Progenitor cell of endocrine pancreas (in vitro differentiated cells): ENCODE measurements at places on chromosomes 16 and 17. TPM values are rescaled to one million over a fixed set of nuclear protein-coding genes. Genes with fewer than 3 reads are reported as not detected.
A peak's percentile ranks its signal among the peaks of the same experiment; 100 is the strongest.

GRCh38 chr16:84585467-84585866, 32.4 kb downstream of the COTL1 start:
- H3K4me3 ChIP-seq, result no peak overlapping the region
- H3K4me1 ChIP-seq, result peaks cover 18% of the 10 kb centered on the region
- no peak overlapping the region for H3K27ac ChIP-seq
- H3K36me3 ChIP-seq, result no peaks in the 10 kb centered on the region

SUMO2 gene
- total RNA-seq, result 616 and 633 TPM in 2 replicates

GRCh38 chr16:86353148-86353547, 157.2 kb upstream of the FOXF1 start:
- H3K4me1 ChIP-seq, result no peaks in the 10 kb centered on the region
- no peaks in the 10 kb centered on the region for H3K36me3 ChIP-seq
- no peak overlapping the region for H3K27ac ChIP-seq

DNA sequence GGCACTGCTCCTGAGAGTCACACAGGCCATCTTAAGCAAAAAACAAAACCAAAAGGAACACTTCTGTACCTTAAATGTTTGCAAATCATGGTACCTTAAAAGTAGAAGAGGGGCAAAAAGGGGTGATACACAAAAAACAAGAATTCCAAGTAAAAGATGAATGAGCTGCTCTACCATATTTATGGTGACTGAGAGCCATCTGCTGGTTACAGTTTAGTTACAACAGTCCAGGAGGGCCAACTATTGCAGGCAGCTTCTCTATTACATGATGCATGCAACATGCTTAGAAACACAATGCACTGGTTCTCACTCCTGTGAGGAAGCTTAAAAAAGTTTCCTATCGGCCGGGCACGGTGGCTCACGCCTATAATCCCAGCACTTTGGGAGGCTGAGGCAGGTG, 53.5 kb downstream of the STX8 start:
- peaks cover 3% of the 10 kb centered on the region for H3K36me3 ChIP-seq
- no peaks in the 10 kb centered on the region for H3K27me3 ChIP-seq
- no peak for DNase-seq

IL34 gene
- total RNA-seq, result not detected in 2 replicates

TBC1D3H gene
- not detected in 2 replicates for total RNA-seq

CTRB1 gene
- not detected in 2 replicates for total RNA-seq

GRCh38 chr17:16428098-16428882, 12.9 kb downstream of the TRPV2 start:
- H3K4me1 ChIP-seq, result peaks cover 7% of the 10 kb centered on the region
- no peak overlapping the region for H3K27ac ChIP-seq
- H3K4me3 ChIP-seq, result no peak overlapping the region
- H3K27me3 ChIP-seq, result no peaks in the 10 kb centered on the region
- DNase-seq, result peak; percentile 43

DNA sequence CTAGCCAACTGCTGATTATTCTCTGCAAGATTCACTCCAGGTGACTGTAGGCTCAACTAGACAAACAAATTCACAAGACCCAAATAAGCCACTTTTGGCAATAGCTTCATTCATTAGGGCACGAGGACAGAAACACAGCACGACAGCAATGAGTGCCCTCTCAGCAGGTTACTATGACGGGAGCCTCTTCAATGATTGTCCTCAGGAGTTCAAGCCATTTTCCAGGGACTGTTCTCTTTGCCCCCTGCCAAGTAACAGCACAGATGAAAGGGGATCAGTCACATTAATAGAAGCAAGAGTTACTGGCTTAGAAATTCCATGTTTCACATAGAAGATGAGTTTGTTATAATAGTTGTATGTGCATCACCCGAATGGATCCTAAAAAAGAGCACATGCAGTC, 712.2 kb downstream of the CDH8 start:
- no peaks in the 10 kb centered on the region for H3K4me1 ChIP-seq
- no peaks in the 10 kb centered on the region for H3K36me3 ChIP-seq
- no peaks in the 10 kb centered on the region for H3K27me3 ChIP-seq
- H3K27ac ChIP-seq, result no peak overlapping the region
- no peak overlapping the region for H3K4me3 ChIP-seq
- DNase-seq, result no peak

DNA sequence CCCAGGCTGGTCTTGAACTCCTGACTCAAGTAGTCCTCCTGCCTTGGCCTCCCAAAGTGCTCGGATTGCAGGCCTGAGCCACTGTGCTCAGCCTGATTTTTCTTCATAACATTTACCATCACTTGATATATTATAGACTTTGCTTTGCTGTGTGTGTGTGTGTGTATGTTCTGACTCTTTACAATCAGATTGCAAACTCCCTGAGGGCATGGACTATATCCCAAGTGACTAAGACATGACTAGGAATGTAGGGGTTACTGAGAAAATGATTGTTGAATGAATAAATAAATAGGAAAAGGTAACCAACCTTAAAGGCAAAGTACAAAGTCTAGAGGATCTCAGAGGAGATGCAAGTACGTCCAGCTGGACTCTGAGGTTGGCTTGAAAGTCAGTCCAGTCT, 9.6 kb upstream of the OR2C1 start:
- H3K27ac ChIP-seq, result no peak overlapping the region
- H3K4me3 ChIP-seq, result no peak overlapping the region
- no peaks in the 10 kb centered on the region for H3K36me3 ChIP-seq
- DNase-seq, result no peak
- H3K4me1 ChIP-seq, result peaks cover 5% of the 10 kb centered on the region

DNA sequence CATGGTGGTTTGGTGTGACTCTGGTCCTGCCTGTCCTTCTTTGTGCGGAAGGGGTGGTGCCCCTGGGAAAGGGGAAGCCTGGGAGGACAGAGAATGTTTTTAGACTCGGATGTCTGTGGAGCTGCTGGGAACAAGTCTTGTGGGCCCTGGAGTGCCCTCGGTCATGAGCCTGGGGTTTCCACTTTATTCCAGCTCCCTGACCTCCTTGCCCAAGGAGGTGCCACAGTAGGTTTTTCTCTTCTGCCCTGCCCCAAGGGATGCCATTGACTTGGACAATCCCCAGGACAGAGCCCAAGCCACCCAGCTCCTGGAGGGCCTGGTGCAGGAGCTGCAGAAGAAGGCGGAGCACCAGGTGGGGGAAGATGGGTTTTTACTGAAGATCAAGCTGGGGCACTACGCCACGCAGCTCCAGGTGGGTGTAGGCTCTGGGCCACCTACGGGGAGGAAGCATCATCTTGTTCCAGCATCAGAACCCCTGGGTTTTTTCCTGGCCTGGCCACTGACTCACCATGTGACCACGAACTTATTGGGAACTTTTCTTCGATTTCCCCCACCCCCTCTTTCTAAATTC, 1.4 kb downstream of the STAT5A start:
- H3K4me3 ChIP-seq, result no peak overlapping the region
- H3K27me3 ChIP-seq, result peaks cover 57% of the 10 kb centered on the region
- H3K27ac ChIP-seq, result no peak overlapping the region

- H3K27me3 ChIP-seq, result peaks cover 49% of the 10 kb centered on the region
- H3K4me3 ChIP-seq, result no peak overlapping the region
- no peak overlapping the region for H3K27ac ChIP-seq
- DNase-seq, result no peak
- no peaks in the 10 kb centered on the region for H3K36me3 ChIP-seq
These were observed 115.6 kb upstream of the SDK2 start for GRCh38 chr17:73759734-73760438.

GRCh38 chr17:79925242-79925957, 86.2 kb upstream of the CBX4 start:
- peak overlapping the region; percentile 86 for H3K27ac ChIP-seq
- no peak overlapping the region for H3K4me3 ChIP-seq
- H3K4me1 ChIP-seq, result peaks cover 33% of the 10 kb centered on the region
- H3K36me3 ChIP-seq, result no peaks in the 10 kb centered on the region

CRHR1 gene
- not detected in 2 replicates for total RNA-seq

DNA sequence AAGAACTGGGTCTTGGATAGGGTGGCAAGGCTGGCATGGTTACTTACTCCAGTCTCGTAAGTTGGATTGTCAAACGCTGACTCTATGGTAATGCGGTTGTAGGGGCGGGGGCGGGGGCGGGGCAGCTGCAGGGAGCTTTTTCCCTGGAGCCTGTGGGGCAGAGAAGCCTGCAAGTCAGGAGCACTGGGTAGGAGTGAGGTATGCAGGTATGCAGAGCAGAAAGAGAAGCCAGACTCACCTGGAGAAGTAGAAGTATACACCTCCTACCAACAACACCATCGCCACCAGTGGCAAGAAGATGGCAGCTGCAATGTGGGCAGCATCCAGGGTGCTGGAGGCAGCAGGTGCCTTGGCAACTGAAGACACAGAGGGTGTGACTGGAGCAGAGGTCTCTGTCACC, 4.8 kb upstream of the PHF12 start:
- no peak for DNase-seq
- H3K4me3 ChIP-seq, result no peak overlapping the region
- H3K27me3 ChIP-seq, result peaks cover 2% of the 10 kb centered on the region

DNA sequence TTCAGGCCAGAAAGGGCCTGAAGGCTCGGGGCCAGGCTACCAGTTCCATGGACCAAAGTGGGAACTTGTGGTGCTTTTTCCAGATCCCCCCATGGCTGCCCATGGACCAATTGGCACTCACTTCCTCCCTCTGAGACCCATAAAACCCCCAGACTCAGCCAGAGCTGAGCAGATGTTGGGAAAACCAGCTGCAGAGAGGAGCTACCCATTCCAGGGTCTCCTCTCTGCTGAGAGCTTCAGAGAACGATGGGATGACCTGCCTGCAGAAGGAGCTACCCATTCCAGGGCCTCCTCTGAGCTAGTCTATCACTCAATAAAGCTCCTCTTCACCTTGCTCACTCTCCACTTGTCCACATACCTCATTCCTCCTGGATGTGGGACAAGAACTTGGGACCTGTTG, 52.2 kb upstream of the MED9 start:
- H3K4me3 ChIP-seq, result no peak overlapping the region
- H3K36me3 ChIP-seq, result no peaks in the 10 kb centered on the region
- H3K27me3 ChIP-seq, result no peaks in the 10 kb centered on the region
- H3K27ac ChIP-seq, result no peak overlapping the region
- DNase-seq, result no peak

GRCh38 chr17:79862771-79863440, 23.7 kb upstream of the CBX4 start:
- peaks cover 35% of the 10 kb centered on the region for H3K27me3 ChIP-seq
- no peak overlapping the region for H3K4me3 ChIP-seq
- H3K27ac ChIP-seq, result no peak overlapping the region
- no peak for DNase-seq

- peak; percentile 63 for DNase-seq
- H3K36me3 ChIP-seq, result peaks cover 6% of the 10 kb centered on the region
- peak within 1 kb of the TSS; percentile 92 for H3K27ac ChIP-seq
- H3K4me1 ChIP-seq, result peaks cover 8% of the 10 kb centered on the region
- peaks cover 27% of the 10 kb centered on the region for H3K27me3 ChIP-seq
- H3K4me3 ChIP-seq, result peak within 1 kb of the TSS; percentile 79
These were observed at the start of gene RNF227 for GRCh38 chr17:7915611-7916384. TSS of gene RNF227 (minus strand) at chr17:7916289. CDS start at chr17:7916195, 94 bp downstream.

- peaks cover 20% of the 10 kb centered on the region for H3K27me3 ChIP-seq
- peaks cover 17% of the 10 kb centered on the region for H3K4me1 ChIP-seq
- peak overlapping the region; percentile 41 for H3K4me3 ChIP-seq
- no peaks in the 10 kb centered on the region for H3K36me3 ChIP-seq
- no peak for DNase-seq
- no peak overlapping the region for H3K27ac ChIP-seq
These were observed 4.1 kb downstream of the NOTUM start for GRCh38 chr17:81956607-81957589.

GRCh38 chr17:43721537-43722268, 36.9 kb downstream of the SOST start:
- peak overlapping the region; percentile 77 for H3K4me3 ChIP-seq
- H3K4me1 ChIP-seq, result peaks cover 32% of the 10 kb centered on the region
- peak overlapping the region; percentile 13 for H3K27ac ChIP-seq
- DNase-seq, result no peak
- H3K36me3 ChIP-seq, result no peaks in the 10 kb centered on the region

CCDC78 gene
- 2.5 and 3.2 TPM in 2 replicates for total RNA-seq

DNA sequence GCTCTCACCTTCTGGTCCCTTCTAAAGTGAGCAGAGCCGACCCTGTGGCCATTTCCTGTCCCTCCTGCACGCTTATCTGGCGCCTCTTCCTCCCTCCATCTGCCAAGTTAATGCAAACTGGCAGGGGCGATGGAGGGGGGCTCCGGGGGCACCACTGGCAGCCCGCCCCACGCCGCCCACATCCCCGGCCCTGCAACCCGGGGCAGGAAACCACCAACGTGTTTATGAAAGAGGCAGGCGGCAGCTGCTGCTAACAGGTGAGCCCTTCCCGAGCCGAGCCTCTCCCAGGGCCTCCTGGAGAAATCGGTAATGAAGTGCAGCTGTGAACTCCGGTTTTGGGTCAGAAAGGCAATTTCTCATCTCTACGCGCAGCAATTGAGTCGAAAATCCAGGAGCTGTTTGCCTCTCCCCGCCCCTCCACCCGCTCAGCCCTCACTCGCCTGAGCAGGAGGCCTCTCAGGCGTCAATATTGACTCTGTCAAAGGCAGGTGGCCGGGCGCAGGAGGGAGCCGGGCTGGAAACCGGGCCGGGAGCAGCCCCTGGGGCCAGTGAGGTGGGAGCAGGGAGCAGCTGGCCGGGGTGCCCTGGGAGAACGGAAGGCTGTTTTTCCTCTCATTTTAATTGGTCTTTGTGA, 164.4 kb upstream of the GSE1 start:
- H3K4me1 ChIP-seq, result peaks cover 48% of the 10 kb centered on the region
- peak overlapping the region; percentile 50 for H3K4me3 ChIP-seq
- H3K27ac ChIP-seq, result peak overlapping the region; percentile 95
- H3K36me3 ChIP-seq, result no peaks in the 10 kb centered on the region
- H3K27me3 ChIP-seq, result no peaks in the 10 kb centered on the region

DNA sequence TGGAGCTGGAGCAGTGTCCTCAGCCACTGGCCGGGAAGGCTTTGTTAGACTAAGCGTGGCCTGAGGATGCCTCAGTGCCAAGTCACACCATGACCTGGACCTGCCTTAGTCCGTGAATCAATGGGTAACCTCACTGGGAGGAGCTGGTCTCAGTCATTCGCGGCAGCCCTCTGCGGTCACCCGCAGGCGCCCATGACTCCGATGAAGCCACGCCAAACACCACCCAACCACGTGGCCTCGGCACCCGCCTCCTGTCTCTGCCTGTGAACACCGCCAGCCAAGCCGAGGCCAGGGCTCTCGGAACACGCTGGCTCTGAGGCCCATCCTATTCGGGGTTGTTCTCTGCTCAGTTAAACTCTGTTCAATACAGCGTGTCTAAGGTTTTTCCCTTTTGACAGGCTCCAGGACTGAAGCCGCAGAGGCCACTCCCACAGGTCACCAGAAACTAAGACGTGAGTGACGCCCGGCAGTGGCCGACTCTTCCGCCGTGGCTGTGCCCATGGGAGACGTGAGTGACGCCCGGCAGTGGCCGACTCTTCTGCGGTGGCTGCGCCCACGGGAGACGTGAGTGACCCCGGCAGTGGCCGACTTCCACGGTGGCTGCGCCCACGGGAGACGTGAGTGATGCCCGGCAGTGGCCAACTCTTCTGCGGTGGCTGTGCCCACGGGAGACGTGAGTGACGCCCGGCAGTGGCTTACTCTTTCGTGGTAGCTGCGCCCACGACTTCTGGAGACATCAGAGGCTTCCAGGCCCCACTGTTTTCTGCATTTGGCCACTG, 16.8 kb upstream of the PABPN1L start:
- H3K4me3 ChIP-seq, result no peak overlapping the region
- DNase-seq, result no peak
- H3K4me1 ChIP-seq, result peaks cover 1% of the 10 kb centered on the region
- H3K27me3 ChIP-seq, result no peaks in the 10 kb centered on the region
- no peak overlapping the region for H3K27ac ChIP-seq
- peaks cover 2% of the 10 kb centered on the region for H3K36me3 ChIP-seq

- no peak for DNase-seq
- no peaks in the 10 kb centered on the region for H3K36me3 ChIP-seq
- no peak overlapping the region for H3K27ac ChIP-seq
- peaks cover under 1% of the 10 kb centered on the region for H3K27me3 ChIP-seq
- H3K4me3 ChIP-seq, result no peak overlapping the region
These were observed 235.8 kb upstream of the CDH8 start for GRCh38 chr16:62272035-62272434.

GRCh38 chr17:61647047-61647446, 56.0 kb upstream of the NACA2 start:
- no peaks in the 10 kb centered on the region for H3K4me1 ChIP-seq
- H3K27me3 ChIP-seq, result peaks cover 3% of the 10 kb centered on the region
- H3K27ac ChIP-seq, result no peak overlapping the region
- no peak for DNase-seq
